ENCODE measurements at places on chromosomes 2 and 18. TPM values are rescaled to one million over a fixed set of nuclear protein-coding genes. Genes with fewer than 3 reads are reported as not detected.

Gene MC5R
- total RNA-seq = not detected

Gene IL1RL1
- 0.30 TPM for total RNA-seq

Gene ECEL1
- not detected for total RNA-seq

Gene TMEM127
- 24.3 TPM for total RNA-seq
